ENCODE measurements at places on chromosomes 7 and 10.

DNA sequence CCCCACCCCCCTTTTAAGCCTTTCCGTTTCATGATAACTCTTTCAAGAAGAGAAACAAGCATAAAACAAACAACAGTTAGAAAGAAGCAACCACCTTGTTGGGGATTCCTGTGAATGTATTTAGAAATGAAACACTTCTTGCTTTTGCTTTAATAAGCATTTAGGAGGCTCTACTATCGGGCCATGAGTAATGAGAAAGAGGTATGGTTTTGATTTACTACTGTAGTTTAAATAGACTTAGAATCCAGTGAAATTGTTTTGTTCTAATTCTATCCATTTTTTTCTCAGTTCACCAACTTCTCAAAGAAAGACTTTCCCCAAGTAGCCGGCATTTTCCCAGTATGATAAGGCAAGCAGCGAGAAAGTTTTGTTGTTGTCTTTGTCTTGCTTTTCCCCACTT is 168.7 kb upstream of the HABP2 start:
- no peak for DNase-seq

- DNase-seq, result no peak
These were observed 744.2 kb downstream of the LRMDA start for GRCh38 chr10:76175533-76176165.

- no peak for DNase-seq
These were observed 127.1 kb downstream of the RALA start for GRCh38 chr7:39750253-39751077.

DNA sequence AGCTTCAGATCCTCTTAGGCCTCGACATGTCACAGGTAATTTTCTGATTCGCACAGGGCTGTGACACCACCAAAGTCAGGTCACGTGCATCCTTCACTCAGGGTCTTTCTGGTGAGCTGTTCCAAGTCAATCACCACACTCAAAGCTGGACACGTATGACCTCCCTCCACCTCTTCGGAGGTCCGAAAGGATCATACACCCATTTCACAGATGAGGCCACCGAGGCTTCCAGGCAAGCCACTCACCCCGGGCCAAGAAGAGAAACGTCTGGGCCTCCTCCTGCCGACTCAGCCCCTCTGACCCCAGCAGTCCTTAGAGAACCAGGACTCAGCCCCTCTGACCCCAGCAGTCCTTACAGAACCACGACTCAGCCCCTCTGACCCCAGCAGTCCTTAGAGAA is 74.6 kb downstream of the FOXL3 start:
- DNase-seq, result no peak

GRCh38 chr10:131560166-131560565 is 248.6 kb upstream of the TCERG1L start:
- no peak for DNase-seq

GRCh38 chr10:79007421-79008319 is 61.1 kb upstream of the ZMIZ1 start:
- no peak for DNase-seq

- no peak for DNase-seq
These were observed 681.9 kb downstream of the GRM8 start for GRCh38 chr7:126570845-126571244.

DNA sequence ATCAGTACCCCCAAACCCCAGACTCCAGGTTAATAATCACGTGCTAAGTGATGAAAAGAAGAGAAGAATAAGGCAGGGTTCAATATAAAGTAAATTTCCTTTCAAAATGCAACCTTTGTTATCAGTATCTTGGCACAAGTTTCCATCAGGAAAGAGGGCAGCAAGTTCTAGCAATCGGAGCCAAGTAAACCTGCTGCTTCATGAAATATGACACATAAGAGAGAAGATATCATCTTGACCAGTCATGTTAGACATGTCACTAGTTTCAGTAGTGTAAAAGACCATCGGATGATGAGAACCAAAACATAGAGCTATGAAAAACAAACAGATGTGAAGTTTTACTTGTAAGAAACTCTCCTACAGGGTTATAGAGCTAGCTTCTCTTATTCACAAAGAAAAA is 44.0 kb downstream of the AASS start:
- DNase-seq, result no peak

DNA sequence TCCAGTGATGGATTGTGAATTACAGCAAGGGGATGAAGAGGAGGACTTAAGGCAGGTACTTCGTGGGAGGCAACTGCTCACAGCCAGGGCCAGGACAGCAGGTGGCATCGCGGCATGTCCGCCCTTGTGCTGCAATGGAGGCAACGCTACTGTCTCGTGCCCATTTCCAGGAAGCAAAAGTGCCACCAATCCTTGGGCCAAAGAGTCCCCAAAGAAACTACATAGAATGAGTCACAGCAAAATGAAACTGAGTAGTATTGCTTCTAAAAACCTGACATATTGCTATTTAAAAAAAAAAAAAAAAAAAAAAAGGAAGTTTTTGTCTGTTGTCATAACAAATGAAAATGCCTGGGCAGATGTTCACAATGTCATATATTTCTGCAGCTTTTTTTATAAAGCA is 46.6 kb downstream of the RSU1 start:
- DNase-seq, result no peak

- no peak for DNase-seq
These were observed 125.8 kb downstream of the TPST1 start for GRCh38 chr7:66330961-66331360.

- no peak for DNase-seq
These were observed 33.8 kb downstream of the TRIM8 start for GRCh38 chr10:102678068-102678400.

GRCh38 chr10:84336406-84337090 is 8.2 kb downstream of the CCSER2 start:
- DNase-seq, result no peak

DNA sequence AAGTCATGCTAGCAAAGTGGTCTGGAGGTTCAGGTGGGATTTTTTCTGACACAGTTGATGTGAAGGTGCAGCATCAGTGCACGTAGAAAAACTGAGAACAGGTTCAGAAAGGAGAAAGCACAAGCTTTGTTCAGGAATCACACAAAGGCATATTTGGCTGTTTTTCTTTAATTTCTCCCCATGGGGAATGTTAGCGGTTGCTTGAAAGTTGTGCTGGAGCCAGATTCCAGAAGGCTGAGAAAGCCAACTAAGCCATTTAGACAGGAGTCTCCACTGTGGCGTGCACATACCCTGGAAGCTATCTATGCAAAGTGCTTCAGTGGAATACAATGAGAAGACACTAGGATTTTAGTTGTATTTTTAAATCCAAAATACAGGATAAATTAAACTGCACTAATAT is 201.4 kb downstream of the PCLO start:
- no peak for DNase-seq

DNA sequence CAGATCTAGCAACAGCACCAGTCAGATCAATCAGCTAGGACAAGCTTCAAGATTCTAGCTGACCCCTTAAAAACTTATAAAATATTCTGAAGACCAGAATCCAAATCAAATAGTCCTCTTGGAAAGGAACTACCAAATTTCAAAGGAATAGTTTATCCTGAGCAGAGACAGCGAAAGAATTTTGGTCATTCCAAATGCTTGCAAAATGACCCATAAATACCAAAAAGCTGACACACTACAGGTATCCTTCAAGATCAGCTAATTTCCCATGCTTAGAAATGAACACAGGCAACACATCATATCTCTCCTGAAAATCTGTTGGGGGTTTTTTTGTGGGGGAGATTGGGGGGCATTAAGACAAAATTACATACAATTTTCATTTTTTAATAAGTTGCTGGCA is 78.8 kb downstream of the PDSS1 start:
- DNase-seq, result no peak

- DNase-seq, result no peak
These were observed 121.6 kb downstream of the C10orf105 start for GRCh38 chr10:71597821-71598498.

- no peak for DNase-seq
These were observed 23.0 kb downstream of the ABLIM1 start for GRCh38 chr10:114635101-114635500.

- no peak for DNase-seq
These were observed 206.9 kb downstream of the PTEN start for GRCh38 chr10:88070080-88070880.

- no peak for DNase-seq
These were observed 130.1 kb upstream of the MDFIC start for GRCh38 chr7:114791771-114792170.

GRCh38 chr7:95859429-95859828 is 87.1 kb downstream of the DYNC1I1 start:
- DNase-seq, result no peak

GRCh38 chr7:81232084-81232799 is 313.4 kb upstream of the SEMA3C start:
- no peak for DNase-seq

DNA sequence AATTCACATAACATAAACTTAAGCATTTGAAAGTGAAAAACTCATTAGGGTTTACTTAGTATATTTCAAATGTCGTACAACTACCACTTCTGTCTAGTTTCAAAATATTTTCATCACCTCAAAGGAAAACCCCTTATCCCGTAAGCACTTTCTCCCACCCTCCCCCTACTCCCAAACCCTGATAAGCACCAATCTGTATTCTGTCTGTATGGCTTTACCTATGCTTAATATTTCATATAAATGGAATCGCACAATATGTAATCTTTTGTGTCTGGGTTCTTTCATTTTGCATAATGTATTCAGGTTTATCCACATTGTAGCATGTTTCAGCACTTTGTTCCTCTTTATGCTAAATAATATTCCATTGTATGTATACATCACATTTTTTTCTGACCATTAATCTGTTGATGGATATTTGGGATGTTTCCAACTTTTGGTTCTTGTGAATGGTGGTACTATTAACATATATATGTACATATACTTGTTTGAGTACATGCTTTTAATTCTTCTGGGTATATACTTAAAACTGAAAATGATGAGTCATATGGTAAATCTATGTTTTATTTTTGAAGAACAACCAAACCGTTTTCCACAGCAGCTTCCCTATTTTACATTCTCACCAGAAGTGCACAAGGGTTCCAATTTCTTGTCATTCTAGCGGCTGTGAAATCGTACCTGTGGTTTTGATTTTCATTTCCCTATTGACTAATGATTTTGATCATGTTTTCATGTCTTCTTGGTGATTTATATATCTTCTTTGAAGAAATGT is 6.2 kb upstream of the STARD3NL start:
- peak; percentile 14 for DNase-seq

GRCh38 chr10:43997330-43997729 is 348.6 kb upstream of the ZNF32 start:
- no peak for DNase-seq

DNA sequence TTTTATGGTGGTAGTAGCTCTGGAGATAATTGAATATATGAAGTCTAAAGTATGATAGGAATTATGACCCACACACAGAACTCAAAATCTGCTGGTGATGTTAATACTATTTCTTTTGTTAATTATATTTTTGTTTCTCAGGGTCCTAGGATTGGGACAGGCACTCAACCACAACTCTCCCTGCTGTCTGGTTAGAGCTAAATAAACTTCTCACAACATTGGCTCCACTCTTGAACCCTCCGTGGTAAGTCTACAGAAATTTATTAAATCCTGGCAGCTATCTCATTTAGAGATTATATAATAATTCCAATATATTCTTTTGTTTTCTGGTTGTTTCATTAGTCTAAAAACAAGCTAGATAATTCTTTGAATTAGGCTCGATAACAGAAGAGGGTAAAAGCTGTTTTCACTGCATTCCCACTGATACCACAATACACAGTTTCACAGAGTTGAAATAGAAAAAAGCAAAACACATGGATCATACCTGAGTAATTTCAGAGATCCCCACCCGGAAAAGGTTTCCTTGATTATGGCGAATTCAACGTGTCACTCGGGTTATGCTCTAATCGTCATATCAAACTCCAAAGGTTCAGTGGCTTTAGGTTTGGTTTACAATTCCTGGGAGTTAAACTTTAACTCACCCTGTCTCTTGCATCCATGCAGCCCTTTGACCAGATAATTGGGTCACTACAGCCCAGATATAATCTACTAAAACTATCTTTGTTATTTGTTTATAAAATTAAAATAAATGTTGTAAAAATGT is at the start of gene A1CF:
A1CF (minus strand) TSS at position 531 of the 763 bp plus-strand sequence. CDS start 25,687 bp downstream, outside the sequence.
- DNase-seq, result no peak

GRCh38 chr7:95394370-95394769 is 1.8 kb downstream of the PON3 start:
- DNase-seq, result no peak

DNA sequence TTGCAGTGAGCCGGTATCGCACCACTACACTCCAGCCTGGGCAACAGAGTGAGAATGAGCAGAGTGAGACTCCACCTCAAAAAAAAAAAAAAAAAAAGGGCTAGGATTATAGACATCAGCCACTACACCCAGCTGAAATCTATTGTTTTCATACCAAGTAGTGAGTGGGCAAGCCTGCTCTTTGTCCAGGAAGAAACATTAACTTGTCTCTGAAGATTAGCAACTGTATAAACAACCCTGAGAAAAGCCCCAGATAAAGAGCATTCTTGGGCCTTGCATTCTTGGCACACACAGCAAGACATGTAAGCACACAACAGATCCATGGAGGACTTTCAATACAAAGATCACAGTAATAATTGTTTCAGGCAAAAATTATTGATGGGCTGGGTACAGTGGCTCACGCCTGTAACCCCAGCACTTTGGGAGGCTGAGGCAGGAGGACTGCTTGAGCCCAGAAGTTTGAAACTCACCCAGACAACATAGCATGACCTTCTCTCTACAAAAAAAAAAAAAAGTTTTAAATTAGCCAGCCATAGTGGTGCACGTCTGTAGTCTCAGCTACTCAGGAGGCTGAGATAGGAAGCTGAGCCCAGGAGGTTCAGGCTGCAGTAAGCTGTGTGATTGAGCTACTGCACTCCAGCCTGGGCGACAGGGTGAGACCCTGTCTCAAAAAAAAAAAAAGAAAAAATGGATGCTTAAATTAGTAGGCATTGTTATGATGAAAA is 4.4 kb downstream of the PSPH start:
- no peak for DNase-seq

DNA sequence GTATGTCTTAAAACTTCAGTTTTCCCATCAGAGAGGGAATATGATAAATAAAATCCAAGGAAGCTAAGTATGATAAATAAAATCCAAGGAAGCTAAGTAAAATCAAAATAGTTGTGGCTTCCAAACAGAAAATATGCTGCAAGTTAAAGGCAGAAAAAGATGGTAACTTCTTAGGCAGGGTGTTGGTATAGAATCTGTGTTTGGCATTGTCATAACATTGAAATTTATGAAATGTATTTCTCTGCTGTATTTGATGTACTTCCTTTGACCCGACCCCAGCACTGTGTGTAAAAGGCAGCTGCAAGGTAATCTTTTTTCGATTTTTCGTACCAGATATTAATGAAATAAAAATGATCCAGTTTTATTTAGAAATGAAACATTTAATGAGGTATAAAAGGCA is 537.2 kb downstream of the TFEC start:
- no peak for DNase-seq

DNA sequence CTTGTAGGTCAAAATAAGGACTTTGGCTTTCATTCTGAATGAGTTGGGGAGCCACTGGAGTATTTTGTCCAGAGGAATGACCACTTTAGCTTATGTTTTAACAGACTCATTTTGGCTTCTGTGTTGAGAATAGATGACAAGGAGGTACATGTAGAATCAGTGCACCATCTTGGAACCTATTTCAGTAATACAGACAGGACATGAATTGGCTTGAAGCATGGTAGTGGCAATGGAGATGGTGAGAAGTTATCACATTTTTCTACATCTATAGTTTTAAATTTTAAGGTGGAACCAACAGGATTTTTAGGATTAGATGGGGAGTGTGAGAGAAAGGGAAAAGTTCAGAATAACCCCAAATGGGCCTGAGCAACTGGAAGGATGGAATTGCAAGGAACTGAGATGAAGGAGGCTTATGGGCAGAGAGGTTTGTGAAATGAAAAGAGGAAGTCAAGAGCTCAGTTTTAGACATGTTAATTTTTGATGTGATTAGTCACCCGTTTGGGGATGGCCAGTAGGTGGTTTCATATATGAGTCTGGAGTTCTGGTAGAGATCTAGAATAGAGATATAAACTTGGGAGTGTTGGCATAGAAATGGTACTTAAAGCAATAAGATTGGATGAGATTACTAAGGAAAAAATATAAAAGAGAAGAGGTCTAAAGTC is 89.2 kb upstream of the JAZF1 start:
- DNase-seq, result no peak
